ENCODE measurements at places on chromosomes 2 and 18.

- DNase-seq = no peak
These were observed 166.6 kb upstream of the SETBP1 start for GRCh38 chr18:44514106-44514505.

DNA sequence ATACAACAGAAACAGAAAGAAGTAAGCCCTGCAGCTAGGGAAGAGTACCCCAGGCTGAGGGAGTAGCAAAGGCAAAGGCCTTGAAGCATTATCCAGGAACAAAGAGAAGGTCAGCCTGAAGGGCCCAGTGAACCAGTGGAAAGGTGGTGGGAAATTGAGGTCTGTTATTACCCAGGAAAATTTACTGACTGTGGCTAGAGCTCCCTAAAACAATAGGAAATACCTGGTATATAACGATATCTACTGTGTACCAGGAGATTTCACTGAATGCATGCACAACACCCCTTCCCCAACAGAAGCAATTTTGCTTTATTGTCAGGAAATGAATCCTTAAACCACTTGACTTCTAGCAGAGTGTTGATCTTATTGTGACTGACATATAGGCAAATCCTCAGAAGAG, 365.3 kb downstream of the ERBB4 start:
- DNase-seq = no peak

DNA sequence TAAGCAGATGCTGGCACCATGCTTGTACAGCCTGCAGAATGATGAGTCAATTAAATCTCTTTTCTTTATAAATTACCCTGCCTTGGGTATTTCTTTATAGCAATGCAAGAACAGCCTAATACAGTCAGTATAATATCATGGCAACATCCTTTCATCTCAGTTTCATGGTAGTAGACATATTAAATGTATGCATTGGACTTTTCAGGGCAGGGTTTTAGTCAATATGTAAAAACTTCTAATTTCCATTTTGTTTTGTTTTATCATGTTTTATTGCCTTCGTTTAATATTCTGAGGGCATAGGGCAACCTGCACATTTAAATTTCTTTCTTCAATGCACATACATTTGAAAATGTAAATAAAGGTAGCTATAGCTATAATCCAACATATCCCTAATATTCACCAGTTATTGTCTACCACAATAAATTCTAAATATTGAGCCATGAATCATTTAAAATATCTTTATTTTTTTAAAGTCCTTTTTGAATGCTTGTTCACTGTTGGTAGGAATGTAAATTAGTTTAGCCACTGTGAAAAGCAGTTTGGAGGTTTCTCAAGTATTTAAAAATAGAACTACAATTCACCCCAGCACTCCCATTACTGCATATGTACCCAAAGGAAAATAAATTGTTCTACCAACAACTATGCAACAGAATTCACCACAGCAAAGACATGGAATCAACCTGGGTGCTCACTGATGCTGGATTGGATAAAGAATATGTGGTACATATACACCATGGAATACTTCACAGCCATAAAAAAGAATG, 41.8 kb upstream of the GRB14 start:
- no peak for DNase-seq

DNA sequence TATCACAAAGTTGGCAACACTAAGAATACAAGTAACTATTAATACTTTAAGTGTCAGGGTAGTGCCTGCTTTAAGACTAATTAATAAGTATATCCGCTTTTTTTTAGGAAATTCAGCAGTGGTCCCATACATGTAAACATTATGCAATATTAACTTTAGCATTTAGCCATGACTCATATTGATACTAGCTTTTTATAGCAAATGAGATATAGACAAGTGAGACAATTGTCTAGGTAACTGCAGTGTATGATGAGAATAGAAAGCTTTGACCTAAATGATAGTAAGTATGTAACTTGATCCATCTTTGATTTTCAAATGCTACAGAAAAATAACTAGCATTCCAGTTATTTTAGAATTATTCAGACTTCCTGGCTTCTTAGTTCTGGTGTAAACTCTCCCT, 27.4 kb upstream of the VRK2 start:
- DNase-seq = no peak

DNA sequence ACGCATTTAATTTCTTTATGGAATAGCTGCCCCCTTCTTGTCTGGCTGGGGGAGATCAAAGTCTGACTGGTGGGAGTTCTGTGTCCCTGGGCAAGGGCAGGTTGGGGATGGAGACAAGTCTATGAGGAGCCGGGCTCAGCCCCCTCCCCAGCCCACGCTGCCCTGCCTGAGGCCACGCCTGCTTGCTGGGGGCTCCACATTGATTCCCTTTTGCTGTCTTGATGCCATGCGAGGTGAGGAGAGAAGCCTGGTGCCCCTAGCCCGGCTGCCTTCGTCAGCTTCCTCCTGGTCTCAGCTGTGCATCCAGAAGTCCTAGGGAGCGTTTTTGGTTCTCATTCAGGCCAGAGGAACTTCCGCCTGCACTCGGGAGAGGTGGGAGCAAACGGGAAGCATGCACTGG, 247.9 kb downstream of the NDUFA10 start:
- peak; percentile 6 for DNase-seq

GRCh38 chr18:79529991-79530390, 134.3 kb downstream of the NFATC1 start:
- DNase-seq = no peak

- no peak for DNase-seq
These were observed 133.4 kb downstream of the AFF3 start for GRCh38 chr2:100008956-100009355.

- DNase-seq = no peak
These were observed 73.2 kb downstream of the MAP4K4 start for GRCh38 chr2:101770726-101771125.

DNA sequence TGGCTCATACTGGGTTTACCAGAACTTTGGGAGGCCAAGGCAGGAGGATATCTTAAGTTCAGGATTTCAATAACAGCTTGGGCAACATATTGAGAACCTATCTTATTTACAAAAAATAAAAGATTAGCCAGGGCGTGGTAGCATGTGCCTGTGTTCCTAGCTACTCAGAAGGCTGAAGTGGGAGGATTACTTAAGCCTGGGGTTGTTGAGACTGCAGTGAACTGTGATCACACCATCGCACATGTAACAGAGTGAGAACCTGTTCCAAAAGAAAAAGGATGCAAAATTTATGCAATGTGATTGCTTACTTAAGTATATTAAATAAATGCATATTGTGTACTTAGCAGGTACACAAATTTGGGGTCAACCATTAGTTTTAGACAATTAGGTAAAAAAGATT, 768.9 kb upstream of the CDH7 start:
- DNase-seq = no peak

All from upper lobe of left lung (tissue), 6 donors.